Esophagus squamous epithelium (tissue), 5 donors: ENCODE measurements at places on chromosomes 5 and 9.

- no peak for DNase-seq
Measured at GRCh38 chr5:14266171-14266570, 123.0 kb downstream of the TRIO start.

DNA sequence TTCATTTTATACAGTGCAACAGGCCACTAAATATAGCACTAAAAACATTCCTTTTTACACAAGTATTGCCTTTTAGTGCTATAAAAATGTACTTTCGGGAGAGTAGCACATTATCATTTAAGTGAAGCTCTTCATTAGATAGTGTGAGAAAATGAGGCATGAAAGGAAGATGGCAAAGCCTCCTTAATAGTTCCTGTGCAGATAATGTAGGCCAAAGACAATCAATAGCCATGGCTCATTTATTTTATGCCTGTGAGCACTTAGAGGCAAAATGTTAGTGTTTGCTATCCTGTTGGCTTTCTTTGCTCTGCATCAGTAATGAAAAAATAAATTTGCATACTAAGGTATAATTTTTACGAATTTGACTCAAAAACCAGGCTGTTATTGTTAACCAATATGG, 929.5 kb upstream of the C9orf72 start:
- DNase-seq, result no peak

DNA sequence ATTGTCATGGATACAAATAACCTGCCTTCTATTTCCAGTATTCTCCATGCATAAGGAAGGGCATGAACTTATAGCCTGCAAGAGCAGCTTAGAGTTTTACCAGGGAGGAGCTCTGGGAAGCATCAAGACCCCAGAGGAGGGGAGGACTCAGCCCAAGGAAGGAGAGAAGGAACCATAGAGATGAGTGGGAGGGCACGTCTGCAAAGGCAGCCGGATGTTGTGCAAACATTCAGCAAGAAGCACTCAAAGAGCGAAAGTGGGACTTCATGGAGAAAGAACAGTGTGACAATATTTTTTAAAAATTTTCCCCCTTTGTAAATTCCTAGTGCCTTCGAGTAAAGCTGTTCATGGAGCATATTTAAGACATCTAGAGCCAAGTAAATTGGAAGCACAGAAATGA, 270.1 kb upstream of the PTGER4 start:
- DNase-seq, result no peak

- DNase-seq, result no peak
Measured at GRCh38 chr5:164980480-164980879, 1475.1 kb downstream of the MAT2B start.

DNA sequence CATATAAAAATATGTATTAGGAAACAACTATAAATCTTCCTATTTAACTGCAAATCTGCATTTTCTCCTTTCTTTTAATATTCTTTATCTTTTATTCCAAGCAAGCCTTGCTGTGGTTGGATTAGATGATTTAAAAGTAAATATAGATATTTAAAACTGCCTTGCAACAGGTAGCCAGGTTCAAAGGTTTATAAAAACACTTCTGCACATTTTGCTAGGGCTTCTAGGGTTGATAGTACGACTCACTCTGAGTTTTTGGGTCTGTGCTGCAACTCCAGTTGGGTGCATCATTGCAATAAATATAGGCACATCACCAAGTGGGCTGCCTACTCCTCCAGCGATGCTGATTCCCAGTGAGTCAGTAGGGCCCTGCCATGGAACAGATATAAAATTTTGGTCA, 167.7 kb downstream of the MPDZ start:
- DNase-seq, result no peak

- DNase-seq, result no peak
Measured at GRCh38 chr9:20557890-20558565, 64.3 kb downstream of the MLLT3 start.

- DNase-seq, result no peak
Measured at GRCh38 chr5:159508344-159508743, 178.1 kb upstream of the IL12B start.

DNA sequence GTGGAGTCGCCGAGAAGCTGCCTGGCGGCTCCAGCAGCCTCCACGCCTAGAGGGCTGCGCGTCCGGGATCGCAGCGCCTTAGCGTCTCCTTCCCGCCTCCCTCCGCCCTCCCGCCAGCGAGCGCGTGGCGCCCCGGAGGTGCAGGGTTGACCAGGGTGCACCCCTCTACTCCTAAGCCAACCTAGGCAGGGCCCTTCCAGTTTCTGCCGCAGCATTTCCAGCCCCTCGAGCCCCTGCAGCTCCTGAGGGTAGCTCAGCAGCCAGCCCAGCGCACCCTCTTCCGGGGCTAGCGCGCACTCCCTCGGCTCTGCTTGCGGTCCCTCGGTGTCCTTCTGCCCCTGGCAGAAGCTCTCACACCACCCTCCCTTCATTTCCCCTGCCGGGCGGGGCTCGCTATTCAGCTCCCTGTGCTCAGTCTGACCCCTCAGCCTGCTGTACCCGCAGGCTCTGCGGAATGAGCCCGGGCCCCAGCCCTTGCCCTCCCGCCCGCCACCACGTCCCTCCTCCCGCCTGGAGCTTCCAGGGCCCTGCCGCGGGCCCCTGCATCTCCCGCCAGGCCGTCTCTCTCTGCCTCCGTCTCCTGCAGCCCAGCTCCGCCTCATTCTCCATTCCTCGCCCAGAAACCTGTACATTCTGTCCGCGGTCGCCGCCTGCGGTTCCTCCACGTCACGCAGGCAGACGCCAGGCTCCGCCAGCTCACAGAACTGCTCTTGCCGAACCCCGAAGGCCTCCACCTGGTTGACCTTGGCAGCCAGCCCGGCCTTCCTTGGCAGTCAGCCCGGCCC, 61.8 kb downstream of the SPATA31C2 start:
- DNase-seq, result no peak

DNA sequence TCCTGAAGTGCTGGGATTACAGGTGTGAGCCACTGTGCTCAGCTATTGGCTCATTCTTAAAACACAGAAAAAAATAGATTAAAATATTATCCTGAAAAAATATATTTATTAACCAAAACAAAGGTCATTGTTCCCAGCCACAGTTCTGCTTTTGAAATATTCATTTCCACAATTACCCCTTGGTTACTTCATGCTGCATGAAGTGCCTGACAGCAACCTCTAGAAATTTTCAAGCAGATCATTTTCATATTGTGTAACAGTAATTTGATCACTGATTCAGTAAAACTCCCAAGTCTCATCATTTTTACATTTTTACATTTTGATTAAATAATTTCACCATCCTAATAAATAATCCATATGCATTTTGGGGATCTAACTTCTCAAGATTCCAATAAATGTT, 18.8 kb upstream of the GNAQ start:
- DNase-seq, result no peak
